ENCODE measurements at places on chromosomes 5 and 9. TPM values are rescaled to one million over a fixed set of nuclear protein-coding genes. Genes with fewer than 3 reads are reported as not detected.

DNA sequence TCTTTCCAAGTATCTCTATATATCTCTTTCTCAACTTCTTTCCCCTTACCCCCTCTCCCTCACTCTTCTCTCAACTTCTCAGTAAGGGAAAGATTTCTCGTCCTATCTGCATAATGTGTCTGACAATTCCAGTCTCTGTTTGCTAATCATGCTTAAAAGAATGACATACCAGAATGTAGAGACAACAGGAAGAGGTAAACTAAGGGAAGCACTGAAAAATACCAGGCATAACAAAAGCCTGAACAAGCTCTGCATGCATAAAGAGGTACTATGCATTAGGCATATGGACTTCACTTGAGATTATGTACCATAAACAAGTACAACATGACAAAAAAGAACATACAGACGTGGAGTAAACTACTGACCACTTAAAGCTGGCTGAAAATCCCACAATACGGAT lies 62.6 kb downstream of the SEMA5A start:
- DNase-seq: no peak

- DNase-seq: no peak
Measured at GRCh38 chr9:3857673-3858072, 331.9 kb upstream of the RFX3 start.

Gene VLDLR
- 21.5 TPM for total RNA-seq

Gene HARS1
- total RNA-seq: 66.1 TPM

Gene MARVELD2
- total RNA-seq: 51.2 TPM

Data from colonic mucosa (tissue), 4 donors.